ENCODE measurements at places on chromosomes 2 and 18. TPM values are rescaled to one million over a fixed set of nuclear protein-coding genes. Genes with fewer than 3 reads are reported as not detected.

GRCh38 chr2:46147626-46148368, 149.4 kb upstream of the EPAS1 start:
- DNase-seq: no peak

GRCh38 chr2:64837925-64838641, 151.1 kb upstream of the SLC1A4 start:
- no peak for DNase-seq

GRCh38 chr2:121213386-121213785, 71.6 kb downstream of the TFCP2L1 start:
- DNase-seq: no peak

- no peak for DNase-seq
Observed at GRCh38 chr2:160318218-160318617, 118.1 kb upstream of the ITGB6 start.

Gene GULP1
- total RNA-seq: 117 TPM

GRCh38 chr2:149410701-149411484, 80.5 kb downstream of the LYPD6 start:
- no peak for DNase-seq

Gene FEV
- not detected for total RNA-seq

Gene SLC30A3
- total RNA-seq: 0.47 TPM

DNA sequence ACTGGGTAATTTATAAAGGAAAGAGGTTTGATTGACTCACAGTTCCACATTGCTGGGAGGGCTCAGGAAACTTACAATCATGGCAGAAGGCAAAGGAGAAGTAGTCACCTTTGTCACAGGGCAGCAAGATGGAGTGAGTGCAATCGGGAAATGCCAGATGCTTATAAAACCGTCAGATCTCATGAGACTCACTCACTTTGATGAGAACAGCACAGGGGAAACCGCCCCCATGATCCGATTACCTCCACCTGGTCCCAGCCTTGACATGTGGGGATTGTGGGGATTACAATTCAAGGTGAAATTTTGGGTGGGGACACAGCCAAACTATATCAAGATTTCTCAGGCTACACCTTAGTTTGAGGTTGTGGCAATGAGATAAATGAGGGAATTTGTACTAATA, 54.9 kb downstream of the AKAIN1 start:
- DNase-seq: no peak

Gene SCYGR4
- not detected for total RNA-seq

Gene CCL20
- not detected for total RNA-seq
